ENCODE measurements at places on chromosomes 11 and 22. TPM values are rescaled to one million over a fixed set of nuclear protein-coding genes. Genes with fewer than 3 reads are reported as not detected.

DNA sequence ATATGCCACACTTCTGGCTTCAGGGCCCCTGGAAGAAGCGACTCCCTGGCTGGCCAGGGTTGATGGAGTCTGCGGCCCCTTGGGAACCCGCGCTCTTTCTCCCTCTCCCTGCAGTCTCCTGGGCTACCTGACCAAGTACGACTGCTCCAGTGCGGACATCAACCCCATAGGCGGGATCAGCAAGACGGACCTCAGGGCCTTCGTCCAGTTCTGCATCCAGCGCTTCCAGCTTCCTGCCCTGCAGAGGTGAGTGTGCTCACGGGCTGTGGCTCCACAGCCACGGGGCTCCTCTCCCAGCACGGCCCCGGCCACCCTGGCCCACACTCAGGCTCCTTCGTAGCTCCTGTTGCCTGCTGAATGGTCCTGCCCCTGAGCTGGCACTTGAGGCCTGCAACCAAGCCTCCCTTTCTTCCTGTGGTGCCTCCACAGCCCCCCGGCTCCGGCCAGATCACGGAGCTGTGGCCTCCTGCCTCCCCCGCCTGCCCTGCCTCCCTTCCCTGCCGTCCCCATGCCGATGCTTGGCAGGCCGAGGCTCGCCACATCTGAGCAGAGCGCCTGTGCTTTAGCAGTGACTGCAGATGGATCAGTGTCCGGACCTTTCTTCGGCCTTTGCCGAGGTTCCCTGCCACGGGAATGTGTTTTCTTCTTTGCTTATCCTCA lies 36.2 kb upstream of the KRTAP5-7 start:
- ATAC-seq = no peak

- ATAC-seq = no peak
These were observed 2.7 kb upstream of the CLMP start for GRCh38 chr11:123197711-123198110.

DNA sequence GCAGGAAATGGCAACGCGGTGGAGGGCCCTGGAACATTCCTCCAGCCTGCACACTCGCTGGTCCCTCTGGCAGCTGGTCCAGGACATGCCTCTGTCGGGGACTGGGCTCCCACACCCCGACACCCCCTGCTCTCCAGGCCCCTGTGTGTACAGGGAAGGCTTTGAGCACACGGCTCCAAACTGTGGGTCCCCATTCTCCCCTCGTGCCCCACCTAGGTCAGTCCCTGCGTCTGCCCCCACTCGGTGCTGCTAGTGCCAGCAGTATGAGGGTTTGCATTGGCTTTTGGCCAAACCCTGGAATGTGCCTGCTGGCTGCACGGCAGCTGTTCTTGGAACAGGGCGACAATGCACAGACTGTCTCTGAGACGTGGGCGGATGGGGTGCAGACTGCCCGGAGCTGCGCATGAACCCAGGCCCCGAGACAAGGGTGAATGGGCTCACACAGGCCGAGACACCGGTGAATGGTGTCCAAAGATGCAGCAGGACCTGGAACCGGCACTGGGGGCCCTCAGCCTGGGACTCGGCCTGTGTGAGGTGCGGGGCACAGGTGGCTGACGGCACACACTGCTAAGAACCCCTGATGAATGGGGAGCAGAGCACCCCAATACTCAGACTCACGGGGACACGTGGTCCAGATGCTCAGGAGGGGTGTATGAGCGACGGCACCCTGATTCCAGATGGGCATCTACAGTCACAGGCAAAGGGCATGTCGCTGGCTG lies 7.5 kb upstream of the SYT8 start:
- ATAC-seq = peak; percentile 46

- ATAC-seq = no peak
These were observed 10.7 kb upstream of the NAP1L4 start for GRCh38 chr11:3002871-3003270.

GRCh38 chr11:27697679-27698275 lies 2.5 kb downstream of the BDNF start:
- ATAC-seq = no peak

GRCh38 chr11:11894486-11894885 lies 52.7 kb downstream of the USP47 start:
- ATAC-seq = no peak

DNA sequence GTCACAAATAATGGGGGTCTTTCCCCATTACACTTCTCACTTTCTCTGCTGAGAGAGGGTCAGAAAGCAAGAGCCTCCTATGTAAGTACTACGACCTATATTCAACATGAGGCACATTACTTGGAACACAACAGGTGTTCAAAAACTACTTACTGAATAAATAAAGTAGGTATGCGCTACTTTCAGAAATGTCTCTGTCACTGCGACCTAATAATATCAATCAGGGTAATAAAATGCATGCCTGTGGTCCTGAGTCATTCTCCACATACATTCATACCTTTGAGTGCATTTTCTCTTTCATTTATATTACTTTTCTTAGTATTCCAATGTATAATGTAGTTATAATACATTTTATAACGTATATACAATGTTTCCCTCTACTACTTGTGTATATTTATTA lies 838.9 kb downstream of the DLG2 start:
- ATAC-seq = no peak

GRCh38 chr11:81725701-81726100 lies 1008.0 kb downstream of the FAM181B start:
- ATAC-seq = no peak

DNA sequence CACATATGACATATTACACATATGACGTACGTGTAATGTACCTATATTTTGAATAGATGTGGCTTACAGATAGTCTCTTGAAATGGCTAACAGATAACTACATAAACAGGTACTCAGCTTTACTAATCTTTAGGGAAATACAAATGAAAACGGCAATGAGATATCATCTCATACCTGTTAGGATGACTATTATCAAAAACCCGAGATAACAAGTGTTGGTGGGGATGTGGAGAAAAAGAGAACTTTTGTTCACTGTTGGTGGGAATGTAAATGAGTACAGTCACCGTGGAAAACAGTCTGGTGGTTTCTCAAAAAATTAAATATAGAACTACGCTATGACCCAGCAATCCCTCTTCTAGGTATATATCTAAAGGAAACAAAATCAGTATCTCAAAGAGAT lies 247.6 kb downstream of the ETS1 start:
- no peak for ATAC-seq

- peak; percentile 74 for ATAC-seq
These were observed 394.1 kb downstream of the MN1 start for GRCh38 chr22:27407369-27407985.

- ATAC-seq = no peak
These were observed 21.8 kb downstream of the MICAL2 start for GRCh38 chr11:12131943-12132789.

- ATAC-seq = no peak
These were observed 34.5 kb upstream of the TEF start for GRCh38 chr22:41347066-41347859.

GRCh38 chr11:26028393-26028911 lies 303.5 kb upstream of the ANO3 start:
- ATAC-seq = peak; percentile 26

The WDR74 gene
- total RNA-seq = 70.0 TPM

The ARHGAP8 gene
- 0.25 TPM for total RNA-seq

The TSPAN32 gene
- 0.05 TPM for total RNA-seq

The SLC22A9 gene
- total RNA-seq = not detected

The GGTLC3 gene
- total RNA-seq = not detected

The FGF3 gene
- total RNA-seq = not detected

The CLDN5 gene
- total RNA-seq = 0.97 TPM

The LRRC10B gene
- total RNA-seq = 10.4 TPM

The SLC17A6 gene
- not detected for total RNA-seq

The RCOR2 gene
- total RNA-seq = 13.8 TPM
